ENCODE measurements at places on chromosomes 1 and 21.
A peak's percentile ranks its signal among the peaks of the same experiment; 100 is the strongest.

DNA sequence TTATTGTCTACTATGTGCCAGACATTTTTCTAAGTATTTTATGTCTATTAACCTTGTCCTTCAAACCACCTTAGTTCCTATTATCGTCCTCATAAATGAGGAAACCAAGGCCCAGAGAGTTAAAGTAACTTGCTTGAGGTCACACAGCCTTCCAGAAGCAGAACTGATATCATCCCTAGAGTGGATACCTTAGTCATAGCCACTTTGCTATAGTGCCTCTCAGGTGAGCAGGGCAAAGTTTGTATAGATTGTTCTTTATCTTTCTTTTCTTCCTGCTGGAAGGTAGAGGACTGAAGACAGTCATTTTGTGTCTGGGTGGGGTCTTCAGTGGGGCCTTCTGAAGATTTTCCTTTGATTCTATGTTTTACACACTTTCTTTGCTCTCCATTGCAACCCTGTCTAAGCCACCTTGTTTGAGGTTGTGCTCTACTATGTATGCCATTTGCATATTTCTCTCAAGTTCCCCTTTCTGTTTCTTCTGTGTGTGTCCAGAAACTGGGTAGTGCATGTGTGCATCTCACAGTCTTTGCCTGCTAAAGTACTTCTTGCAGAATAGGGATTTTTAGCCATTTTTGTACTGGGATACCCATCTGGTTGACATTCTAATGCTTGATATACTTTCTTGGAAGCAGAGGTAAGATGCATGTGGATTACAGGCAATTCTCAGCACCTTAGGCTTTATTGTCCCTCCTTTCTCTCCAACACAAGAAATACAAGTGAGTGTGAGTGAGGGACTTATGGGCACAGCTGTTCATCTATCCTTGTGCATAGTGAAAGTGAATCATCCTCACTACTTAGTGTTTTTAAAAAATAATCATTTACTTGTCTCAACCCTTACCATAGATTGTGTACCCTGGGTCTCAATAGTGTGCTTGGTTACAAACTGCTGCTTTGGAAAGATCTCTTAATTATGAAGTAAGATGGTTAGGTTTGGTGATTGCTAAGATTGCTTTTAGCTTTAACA lies 207.6 kb upstream of the HMCN1 start:
- no peak for DNase-seq

DNA sequence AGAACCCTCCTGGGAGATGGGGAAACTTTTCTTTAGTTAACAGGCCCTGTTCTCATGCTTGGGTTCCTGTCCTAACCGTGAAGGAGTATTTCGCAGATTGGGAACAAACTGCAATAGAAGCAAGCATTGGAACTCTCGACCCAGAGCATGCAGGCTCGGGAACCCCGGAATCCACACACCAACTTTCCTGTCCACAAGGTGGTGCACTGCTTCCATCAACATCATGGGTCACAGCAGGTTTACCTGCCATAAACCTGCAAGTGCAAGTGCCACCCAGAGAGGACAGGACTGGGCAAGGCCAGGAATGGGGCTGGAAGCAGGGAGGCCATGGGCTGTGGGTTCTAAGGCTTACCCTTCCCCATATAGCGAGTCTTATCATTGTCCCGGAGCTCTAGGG lies 6.9 kb downstream of the ENO1 start:
- no peak for DNase-seq

- DNase-seq, result no peak
Measured at GRCh38 chr1:60562740-60563139, 489.2 kb upstream of the C1orf87 start.

DNA sequence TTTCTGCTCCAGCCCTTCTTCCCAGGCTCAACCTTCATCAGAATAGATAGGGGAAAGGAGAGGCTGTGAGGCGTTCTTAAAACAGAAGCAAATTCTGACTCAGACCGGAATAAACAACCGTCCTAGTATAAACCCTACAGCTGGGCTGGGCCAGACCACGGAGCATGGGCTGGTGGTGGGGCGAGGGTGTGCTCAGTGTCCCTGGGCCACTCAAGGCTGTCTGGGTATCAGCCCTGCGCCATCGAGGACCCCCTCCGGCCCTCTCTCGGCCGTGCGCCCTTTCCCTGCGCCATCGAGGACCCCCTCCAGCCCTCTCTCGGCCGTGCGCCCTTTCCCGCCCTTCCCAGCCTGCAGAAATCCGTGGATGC lies 36.0 kb downstream of the CAPN2 start:
- DNase-seq, result no peak

DNA sequence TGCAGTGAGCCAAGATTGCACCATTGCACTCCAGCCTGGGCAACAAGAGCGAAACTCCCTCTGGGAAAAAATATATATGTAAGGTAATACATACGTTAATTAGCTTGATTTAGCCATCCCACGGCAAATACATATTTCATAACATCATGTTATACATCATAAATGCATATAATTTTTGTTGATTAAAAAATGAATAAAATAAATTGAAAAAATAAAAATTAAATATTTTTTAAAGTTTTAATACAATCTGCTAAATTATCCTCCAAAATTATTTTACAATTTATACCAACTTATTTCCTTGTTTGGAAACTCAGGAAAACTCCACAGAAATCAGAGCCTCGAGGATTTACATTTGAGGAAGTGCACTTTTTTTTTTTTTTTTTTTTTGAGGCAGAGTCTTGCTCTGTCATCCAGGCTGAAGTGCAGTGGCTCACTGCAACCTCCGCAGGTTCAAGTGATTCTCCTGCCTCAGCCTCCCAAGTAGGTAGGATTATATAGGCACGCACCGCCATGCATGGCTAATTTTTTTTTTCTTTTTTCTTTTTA lies 12.6 kb upstream of the IPO9 start:
- no peak for DNase-seq

GRCh38 chr1:210231846-210232510 lies 618 bp upstream of the SERTAD4 start:
- no peak for DNase-seq

DNA sequence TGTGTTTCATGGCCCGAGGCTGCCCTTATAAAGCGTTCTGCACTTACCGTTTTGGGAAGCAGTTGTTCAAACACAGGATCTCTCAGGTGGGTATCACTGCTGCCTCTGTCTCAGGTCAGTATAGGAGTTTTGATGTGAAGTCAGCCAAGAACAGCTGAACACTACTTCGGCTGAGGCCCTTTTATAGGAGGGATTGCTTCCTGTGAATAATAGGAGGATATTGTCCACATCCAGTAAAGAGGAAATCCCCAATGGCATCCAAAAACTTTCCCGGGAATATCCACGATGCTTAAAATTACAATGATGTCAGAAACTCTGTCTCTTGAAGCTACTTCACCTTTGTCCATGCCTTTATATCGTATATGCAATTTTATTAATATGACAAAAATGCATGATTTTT lies at the start of gene SELE:
TSS of gene SELE (minus strand) at position 156 of the 400 bp plus-strand sequence. CDS start 467 bp downstream, outside the sequence.
- no peak for DNase-seq

- no peak for DNase-seq
Measured at GRCh38 chr1:41890825-41891198, 27.9 kb downstream of the HIVEP3 start.

DNA sequence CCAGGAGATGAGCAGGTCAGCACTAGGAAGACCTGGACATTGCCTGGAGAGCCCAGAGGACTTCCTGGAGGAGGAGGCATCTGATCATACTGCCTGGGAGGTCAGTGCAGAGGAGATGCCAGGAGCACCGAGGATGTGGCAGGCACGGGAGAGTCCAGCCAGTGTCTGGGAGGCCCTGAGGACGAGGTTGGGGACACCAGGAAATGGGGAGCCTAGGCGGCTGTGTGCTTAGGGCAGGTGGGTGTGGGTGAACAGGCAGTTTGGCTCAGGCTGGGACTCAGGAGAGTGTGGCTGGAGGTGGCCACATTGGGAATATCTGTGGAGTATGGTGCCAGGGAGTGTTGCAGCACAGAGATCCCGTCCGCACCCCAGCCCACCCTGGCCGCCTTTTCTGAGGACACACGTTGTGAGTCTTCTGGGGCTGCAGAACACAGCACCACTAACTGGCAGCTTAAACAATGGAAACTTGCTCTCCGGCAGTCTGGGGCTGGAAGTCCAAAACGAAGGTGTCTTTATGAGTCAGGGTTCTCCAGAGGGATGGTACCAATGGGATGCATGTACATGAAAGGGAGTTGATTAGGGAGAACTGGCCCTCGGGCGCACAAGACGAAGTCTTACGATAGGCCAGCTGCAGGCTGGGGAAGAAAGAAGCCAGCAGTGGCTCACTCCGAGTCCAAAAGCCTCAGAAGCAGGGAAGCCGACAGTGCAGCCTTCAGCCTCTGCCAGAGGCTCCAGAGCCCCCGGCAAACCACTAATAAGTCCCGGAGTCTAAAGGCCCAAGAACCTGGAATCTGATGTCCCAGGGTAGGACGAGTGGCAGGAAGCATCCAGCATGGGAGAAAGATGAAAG lies 58.0 kb downstream of the FAAP20 start:
- no peak for DNase-seq

- no peak for DNase-seq
Measured at GRCh38 chr1:226520640-226521355, 27.8 kb upstream of the STUM start.

DNA sequence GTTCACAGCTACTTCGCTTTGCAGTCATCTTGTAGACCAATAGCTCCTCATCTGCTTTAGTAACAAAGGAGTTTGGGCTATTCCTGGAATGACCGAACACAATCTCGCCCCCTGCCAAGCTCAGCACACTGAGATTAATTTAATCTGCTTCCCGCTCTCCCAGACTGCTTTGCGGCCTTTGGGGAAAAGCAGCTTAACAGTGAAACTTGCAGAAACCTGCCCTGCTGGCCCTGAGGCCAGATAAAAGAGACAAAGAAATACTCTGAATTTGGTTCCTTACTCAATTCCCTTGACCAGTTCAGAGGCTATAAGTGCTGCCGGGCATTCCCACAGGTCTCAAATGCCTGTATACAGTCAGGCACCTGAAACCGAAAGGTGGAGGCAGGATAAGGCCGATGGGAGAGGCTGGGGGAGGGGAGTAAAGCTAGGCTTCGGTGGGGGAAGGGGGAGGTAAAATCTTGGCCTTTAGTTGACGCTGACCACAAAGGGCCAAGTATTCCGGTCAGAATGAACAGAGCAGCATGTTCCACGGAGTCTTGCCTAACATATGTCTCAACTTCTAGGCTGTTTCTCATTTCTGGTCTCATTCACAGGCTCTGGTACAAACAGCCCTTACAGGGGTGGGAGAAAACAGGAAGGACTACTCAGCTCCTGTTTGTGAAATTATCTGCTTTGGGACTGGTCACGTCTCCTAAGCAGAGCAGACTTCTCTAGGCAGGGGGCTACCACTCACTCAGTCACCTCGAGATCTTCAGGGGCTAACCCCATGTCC lies 17.7 kb upstream of the A3GALT2 start:
- DNase-seq, result no peak

- DNase-seq, result no peak
Measured at GRCh38 chr21:37546949-37547614, 180.5 kb downstream of the DYRK1A start.

GRCh38 chr1:50570066-50570468 lies 146.8 kb upstream of the DMRTA2 start:
- DNase-seq, result no peak

DNA sequence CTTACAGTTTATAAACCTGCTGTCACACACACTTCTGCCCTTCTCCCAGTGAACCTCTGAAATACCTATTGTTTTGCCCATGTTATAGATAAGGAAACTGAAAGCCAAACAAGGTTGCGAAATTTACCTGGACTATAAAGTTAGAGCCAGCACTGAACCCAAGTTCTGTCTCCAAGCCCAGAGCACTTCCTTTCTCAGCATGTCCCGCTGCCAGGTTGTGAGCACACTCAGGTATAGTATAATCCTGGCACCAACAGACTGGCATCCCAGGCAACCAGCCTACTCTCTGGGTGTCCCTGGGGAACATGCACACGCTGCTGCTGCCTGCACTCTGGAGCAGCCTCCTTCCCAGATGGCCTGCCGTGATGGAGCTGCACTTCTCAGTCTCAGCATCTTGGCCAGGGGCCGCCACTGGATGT lies 45.1 kb downstream of the PGBD5 start:
- no peak for DNase-seq

- peak; percentile 98 for DNase-seq
Measured at GRCh38 chr1:61914823-61915482, 172.7 kb downstream of the PATJ start.

DNA sequence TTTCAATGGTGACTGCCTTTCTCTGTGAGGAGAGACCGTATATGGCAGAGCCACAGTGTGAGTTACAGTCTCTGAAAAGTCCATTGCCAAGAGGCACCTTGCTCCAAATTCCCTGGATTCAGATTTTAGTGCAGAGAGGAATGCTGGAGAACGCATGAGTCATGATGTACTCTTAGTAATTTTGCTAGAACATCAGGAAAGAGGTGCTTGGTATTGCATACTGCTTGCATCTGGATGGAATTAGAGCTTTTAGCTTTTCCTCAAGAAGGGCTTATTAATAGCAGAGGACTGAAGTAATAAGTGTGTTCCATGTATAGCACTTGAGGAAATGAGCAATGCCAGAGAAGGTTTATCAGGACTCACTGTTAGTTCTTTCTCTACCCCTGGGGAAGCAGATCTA lies 40.5 kb upstream of the AKT3 start:
- no peak for DNase-seq

GRCh38 chr21:44285138-44285992 lies at the start of gene AIRE:
TSS of gene AIRE (plus strand) at chr21:44285876. CDS start at chr21:44286007, 131 bp downstream.
- DNase-seq, result no peak

GRCh38 chr21:31667132-31667531 lies 7.6 kb downstream of the SOD1 start:
- no peak for DNase-seq

- DNase-seq, result no peak
Measured at GRCh38 chr1:31224068-31224467, 15.6 kb downstream of the NKAIN1 start.

- DNase-seq, result no peak
Measured at GRCh38 chr1:161068306-161069234, 1.1 kb downstream of the ARHGAP30 start.

GRCh38 chr1:209884665-209885117 lies 53.3 kb upstream of the SYT14 start:
- peak; percentile 86 for DNase-seq

- DNase-seq, result no peak
Measured at GRCh38 chr1:234854645-234855039, 244.7 kb upstream of the IRF2BP2 start.

DNA sequence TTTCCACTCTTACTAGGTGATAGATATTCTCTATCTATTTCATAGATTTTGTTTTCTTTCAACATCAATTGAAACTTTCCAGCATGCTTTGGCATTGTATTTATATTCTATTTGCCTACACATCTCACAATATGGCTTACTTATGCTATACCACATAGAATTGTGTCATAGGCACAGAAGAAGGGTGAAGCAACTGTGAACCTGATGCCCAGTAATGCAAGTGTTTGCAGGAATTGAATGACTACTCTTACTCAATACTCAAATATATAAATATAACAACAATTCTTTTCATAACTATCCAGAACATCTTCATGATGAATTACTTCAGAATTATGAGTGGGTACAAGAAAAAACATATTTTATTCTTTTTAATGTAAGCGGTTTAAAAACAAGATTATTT lies 165.9 kb downstream of the PTBP2 start:
- DNase-seq, result no peak

- no peak for DNase-seq
Measured at GRCh38 chr1:56516539-56517252, 62.7 kb downstream of the PLPP3 start.

- no peak for DNase-seq
Measured at GRCh38 chr1:101410048-101410878, 173.4 kb downstream of the S1PR1 start.

Data from SW480 (cell line).